ENCODE measurements at places on chromosomes 6 and 20. TPM values are rescaled to one million over a fixed set of nuclear protein-coding genes. Genes with fewer than 3 reads are reported as not detected.

Gene SOD2
- total RNA-seq: 414 TPM

Gene CST4
- total RNA-seq: not detected

Gene NKAPL
- total RNA-seq: 1.2 TPM

Gene HTR1E
- not detected for total RNA-seq

Gene OLIG3
- not detected for total RNA-seq

DNA sequence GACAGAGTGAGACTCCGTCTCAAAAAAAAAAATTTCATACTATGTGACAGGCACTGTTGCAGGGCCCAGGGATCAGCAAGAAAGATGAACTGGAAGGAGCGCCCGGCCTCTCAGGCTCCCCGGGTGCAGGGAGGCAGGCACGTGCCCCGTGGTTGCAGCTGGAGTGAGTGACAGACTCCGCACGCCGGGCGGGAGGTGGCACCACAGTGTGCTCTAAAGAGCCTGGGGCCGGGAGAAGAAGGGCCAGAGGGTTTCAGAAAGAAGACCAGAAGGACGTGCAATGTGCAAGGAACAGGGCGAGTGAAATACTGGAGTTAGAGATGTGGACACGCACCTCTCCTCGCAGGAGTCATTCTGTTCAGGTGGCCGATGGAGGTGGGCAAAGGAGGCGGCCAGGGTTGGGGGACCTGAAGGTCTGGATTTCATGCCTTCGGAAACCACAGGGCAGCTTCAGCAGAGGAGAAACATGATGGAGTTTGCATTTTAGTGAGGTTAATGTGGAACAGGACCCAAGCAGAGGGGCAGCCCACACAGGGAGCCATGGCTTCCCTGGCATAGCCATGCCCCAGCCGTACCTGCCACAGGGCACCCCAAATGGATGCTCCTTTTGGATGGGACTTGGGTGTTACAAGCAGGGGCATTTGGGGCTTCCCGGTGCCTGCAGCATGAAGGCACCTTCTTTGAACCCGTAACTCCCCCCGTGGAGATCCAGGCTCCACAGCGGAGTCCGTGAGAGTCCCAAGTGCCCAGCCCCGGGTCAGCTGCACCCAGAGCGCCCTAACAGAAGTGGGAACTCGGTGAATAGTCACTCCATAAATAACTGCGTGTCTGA is 226.2 kb downstream of the ERMARD start:
- H3K36me3 ChIP-seq: no peaks in the 10 kb centered on the region
- DNase-seq: no peak
- H3K4me3 ChIP-seq: no peak overlapping the region
- no peak overlapping the region for H3K27ac ChIP-seq
- H3K4me1 ChIP-seq: no peaks in the 10 kb centered on the region
- H3K27me3 ChIP-seq: no peaks in the 10 kb centered on the region

GRCh38 chr6:110524305-110524704 is 47.9 kb upstream of the SLC22A16 start:
- DNase-seq: no peak
- H3K27me3 ChIP-seq: no peaks in the 10 kb centered on the region
- no peak overlapping the region for H3K27ac ChIP-seq

DNA sequence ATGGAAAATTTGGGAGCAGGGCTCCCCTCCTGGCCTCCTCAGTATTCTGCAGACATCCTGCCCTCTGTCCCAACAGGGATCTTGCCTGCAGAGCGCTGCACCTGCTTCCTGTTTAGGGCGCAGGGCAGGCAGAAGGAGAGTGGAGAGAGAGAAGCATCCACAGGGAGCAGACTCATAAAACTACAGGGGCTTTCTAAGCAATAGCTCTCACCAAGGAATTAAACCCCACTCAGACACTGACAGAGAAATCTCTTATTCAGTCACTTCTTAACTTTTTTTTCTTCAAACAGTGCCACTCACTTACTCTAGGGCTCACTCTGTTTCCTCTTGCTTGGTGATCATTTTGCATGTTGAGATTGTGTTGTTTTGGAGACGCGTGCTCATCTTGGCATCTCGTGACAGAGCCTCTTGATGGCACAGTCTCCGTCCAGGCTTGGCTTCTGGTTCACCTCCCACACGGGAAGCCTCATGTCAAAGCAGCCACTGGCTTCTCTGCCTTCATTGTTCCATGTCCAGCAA is 153.1 kb upstream of the INSM1 start:
- H3K27ac ChIP-seq: no peak overlapping the region
- no peak for DNase-seq
